HuH-7 (cell line): ENCODE measurements at places on chromosomes 7 and 10.
A peak's percentile ranks its signal among the peaks of the same experiment; 100 is the strongest.

- DNase-seq: peak; percentile 60
Observed at GRCh38 chr10:71753091-71753959, 20.0 kb downstream of the VSIR start.

DNA sequence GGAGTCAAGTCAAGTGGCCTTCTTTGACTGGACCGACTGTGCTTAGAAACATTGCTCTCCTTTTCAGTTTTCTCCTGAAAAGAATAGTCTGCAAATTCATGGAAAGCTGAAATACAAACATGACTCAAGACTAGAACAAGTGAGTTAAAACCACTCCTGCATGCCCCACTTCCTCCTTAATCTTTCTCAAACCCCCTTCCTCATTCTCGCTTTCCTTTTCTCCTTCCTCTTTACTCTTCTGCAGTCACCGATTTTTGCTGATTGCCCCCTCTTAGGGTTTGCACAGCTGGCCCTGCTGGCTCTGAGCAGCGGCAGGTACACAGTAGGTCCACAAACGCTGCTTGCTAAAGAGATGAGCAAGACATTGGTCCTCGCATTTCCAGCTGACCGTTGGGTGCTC, 34.8 kb upstream of the MKI67 start:
- DNase-seq: no peak

DNA sequence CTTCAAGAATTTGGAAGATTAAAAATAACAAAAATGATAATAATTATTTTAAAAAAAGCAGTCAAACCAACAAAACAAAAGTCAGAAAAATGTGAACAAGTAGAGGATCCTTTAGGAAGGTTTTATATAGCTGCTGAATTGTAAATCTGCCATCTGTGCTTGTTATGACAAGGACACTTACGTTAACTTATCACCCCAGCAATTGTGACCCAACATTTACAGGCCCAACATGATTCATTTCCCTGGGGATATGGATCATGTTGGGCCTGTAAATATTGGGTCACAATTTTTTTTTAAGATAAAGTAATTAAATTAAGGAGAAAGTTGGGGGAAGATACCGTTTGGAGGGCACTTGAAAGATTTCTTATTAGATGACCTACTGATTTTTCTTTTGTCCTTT, 261.4 kb upstream of the HABP2 start:
- no peak for DNase-seq

DNA sequence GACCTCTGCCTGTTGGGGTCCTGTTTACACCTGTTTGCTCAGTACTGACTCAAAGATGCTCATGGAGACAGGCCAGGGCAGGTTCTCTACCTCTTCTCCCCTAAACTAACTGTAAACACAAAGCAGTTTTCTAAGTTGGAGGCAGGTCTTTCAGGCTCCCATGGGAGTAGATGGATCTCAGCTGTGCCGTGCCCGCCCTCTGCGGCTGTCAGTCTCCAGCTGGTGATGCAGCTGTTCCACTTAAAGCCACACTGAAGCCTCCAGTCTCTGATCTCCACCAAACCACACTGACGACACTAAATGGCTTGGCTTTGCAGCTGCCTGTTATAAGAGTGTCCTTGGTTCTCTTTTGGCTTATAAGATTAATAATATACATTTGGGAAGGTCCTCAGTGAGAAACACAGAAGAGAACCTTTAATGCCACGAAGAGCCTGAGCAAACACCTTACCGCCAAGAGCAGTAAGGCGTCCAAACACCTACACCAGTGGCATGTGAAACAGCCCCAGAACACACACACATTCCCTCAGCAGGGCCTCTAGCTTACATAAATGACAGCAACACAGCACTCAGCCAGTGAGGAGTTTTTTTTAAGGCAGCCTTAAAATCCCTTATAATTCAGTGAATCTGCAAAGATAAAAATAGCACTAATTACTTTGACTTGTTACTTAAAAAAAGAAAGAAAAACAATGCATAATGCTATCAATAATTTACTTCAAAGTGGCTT, 60.4 kb upstream of the KCNIP2 start:
- no peak for DNase-seq

DNA sequence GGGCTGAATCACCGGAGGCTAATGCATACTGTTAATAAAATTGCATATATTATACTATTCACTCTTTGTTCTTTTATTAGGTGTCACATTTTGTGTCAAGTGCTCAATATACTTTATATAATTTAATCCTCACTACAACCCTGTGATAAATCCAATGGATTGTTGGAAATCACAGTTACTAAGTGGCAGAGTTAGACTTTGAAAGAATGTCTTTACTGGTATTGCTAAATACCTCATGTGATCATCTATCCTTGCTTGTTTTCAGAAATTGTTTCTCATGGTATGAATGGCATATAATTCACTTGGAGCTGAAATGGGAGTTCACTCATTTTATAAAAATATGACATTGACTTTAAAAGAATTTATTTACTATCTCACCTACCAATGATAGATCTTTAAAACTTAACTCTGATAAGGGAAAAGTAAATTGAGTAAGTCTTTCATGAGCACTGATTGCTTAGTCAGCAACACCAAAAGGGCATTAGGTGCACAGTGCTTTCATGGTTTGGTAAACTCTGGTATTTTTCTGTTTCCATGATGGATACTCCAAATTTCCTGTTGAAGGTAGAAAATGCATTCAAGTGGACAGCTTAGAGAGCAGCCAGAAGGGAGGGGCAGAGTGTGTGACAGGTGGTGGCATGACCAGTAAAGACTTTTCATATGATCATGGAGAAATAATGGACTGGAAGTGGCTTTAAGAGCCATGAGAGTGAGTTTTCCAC, 22.6 kb downstream of the ENKUR start:
- no peak for DNase-seq
